Posterior cingulate gyrus (tissue), 11 donors: ENCODE measurements at places on chromosomes 7 and 10.

DNA sequence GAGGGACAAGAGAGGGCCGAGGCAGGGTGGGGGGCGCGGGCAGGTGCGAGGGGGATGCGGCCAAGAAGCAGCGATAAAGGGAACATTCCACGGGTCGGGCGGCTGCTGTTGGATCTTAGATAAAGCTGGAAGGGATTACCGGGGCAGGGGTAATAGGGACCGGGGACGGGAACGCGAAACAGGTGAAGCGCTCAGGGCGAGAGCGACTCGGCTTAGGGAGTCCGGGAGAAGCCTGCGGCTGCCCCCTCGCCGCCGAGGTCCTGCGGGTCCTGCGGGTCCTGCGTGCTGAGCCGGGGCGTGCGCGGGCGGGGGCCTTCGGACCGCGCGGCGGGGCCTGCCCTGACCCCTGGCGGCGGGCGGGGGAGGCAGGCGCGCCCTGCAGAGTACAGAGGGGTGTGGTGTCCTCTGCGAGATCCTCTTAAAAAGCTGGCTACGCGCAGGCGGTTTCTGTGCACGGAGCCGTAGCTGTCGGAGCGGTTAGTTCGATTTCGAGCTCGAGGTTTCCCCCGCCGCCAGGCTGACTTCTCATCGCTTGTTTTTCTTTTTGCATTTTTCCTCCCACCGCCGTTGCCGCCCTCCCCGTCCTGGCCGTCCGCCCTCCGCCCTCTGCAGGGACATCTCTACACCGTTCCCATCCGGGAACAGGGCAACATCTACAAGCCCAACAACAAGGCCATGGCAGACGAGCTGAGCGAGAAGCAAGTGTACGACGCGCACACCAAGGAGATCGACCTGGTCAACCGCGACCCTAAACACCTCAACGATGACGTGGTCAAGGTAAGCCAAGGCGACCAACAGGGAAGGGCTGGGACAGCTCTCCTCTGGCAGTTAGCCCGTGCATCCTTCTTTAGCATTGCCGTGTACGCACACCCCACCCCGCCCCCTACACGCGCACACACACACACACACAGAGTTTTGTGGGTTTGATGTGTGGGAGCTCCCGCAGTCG lies 1.4 kb downstream of the CAV1 start:
- no peak for DNase-seq

- no peak for DNase-seq
Measured at GRCh38 chr7:151700586-151701165, 176.2 kb downstream of the PRKAG2 start.

DNA sequence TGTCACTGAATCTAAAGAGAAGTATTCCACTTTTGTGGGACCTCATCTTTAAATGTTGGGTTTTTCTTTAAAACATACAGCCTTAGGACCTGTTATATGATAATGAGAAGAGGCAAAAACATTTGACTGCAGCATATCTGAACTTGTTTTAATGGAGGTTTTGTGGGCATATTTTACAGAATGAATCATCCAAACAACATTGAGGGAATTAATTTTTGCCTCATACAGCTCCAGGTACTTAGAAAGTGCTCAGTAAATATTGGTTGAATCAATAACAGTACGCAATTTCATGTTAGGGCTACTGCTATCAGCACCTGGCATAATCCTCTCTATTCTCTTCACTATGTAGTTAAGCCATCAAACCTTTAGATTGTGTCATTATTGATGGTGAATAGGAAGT lies 115.9 kb downstream of the MALRD1 start:
- DNase-seq: no peak

- DNase-seq: no peak
Measured at GRCh38 chr10:31153161-31153560, 121.5 kb upstream of the ZNF438 start.

GRCh38 chr7:63040966-63041610 lies 957.6 kb upstream of the ZNF722 start:
- DNase-seq: peak; percentile 51

GRCh38 chr7:117937753-117938483 lies 64.7 kb upstream of the CTTNBP2 start:
- no peak for DNase-seq

GRCh38 chr10:62048470-62048869 lies 147.0 kb downstream of the ARID5B start:
- no peak for DNase-seq

DNA sequence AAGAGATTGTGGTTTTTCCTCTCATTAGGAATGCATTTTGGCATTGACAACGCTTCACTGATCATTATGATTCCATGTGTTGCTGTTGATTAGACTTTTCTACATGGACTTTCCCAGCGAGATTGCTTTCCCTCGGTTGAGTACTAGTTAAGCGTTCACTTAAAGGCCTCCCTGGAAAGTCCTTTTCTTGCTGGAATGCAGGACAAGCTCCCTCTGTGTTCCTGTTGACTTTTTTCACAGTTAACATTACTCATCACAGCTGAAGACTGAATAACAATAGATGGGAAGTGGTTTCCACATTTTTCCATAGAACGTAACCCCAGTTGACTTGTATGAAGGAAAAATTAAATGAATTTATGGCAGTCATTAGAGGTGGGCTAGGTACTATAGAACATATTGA lies 2.6 kb upstream of the CAV1 start:
- DNase-seq: no peak

DNA sequence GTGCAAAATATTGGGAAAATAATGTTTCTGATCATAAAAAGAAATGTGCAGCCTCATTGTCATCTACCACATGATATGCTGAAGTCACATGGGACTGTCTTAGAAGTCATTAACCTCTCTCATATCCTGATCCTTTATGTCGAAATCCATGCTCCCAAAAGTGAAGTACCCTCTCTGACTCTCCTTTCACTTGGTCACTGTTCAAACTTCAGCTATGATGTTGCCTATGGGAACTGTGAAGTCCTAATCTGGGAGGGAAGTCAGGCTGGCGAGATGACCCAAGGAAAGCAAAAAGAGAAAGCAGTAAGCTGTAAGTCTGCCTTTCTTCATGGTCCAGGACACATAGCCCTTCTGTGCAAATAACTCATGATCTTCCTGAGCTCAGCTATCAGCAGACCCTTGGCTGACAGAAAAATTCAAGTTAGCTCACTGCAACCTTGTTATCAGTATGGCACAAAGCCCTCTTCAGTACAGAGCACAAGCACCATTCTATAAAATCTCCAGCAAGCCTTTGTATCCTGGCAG lies 29.5 kb downstream of the WASL start:
- no peak for DNase-seq

DNA sequence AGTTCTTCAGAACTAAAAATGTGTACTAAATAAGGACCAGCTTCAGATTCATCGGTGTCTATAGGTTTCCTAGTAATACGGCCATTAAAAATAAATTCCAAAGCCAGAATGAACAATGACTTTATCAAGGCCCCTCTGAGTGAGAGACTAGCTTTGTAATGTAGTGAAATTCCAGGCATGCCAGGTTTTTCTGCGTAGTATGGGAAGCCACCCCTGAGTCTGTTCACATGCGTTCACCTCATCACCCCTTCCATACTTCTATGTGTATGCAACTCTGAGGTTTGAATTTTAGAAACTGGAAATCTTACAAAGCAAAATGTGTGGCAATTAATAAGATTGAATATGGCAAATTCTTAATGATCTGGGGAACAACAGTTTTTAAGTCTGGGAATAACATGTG lies 24.5 kb downstream of the RNF32 start:
- DNase-seq: no peak

GRCh38 chr10:28853195-28853594 lies 175.9 kb downstream of the BAMBI start:
- DNase-seq: no peak

GRCh38 chr7:39952374-39952773 lies 2.3 kb downstream of the CDK13 start:
- no peak for DNase-seq

DNA sequence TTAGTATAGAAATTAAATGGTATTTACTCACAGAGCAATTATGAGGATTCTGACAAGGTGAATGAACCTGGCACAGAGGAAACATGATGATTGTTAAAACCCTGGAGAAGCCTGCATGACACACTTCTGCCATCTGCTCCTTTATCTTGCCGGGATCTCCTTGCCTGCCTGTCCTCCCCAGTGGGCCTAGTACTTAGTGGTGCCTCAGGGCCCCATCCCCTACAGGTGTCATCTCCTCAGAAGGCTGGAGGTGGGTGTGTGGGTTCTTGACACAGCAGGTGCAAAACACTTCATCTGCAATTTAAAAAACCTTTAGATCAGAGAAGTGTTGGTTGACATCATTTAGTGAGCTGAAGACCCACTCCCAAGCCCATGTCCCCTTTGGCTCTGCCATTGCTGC lies 261.2 kb downstream of the ADRA2A start:
- DNase-seq: no peak

- no peak for DNase-seq
Measured at GRCh38 chr7:150939466-150939865, 38.7 kb downstream of the KCNH2 start.

DNA sequence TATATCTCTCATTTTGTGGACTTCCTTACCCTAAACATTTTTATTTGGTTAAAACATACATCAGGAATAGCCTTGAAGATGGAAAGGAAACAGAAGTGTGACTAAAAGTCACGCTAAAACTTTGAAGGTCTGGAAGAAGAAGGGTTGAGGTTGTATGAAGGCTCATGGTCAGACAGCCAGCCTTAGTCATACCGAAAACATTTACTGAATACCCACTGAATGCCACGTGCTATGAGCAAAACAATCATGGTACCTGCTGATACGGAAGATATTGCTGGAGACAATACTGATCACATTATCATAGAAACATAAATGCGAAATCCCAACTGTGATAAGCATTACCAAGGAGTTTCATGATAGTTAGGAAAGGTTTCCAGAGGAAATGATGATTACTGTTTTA lies 64.0 kb downstream of the PDZD8 start:
- DNase-seq: no peak

DNA sequence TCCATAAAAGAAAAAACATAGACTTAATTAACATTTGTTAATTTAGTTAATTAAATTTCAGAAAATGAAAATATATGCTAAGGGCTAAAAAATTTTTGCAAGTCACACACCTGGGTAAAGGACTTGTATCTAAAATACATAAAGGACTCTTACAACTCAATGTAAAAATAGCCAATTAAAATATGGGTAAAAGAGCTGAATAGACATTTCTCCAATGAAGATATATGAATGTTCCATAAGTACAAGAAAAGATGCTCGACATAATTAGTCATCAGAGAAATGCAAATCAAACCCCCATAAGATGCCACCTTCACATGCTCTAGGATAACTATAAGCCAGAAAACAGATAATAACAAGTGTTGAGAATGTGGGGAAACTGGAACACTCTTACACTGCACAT lies 144.4 kb upstream of the NOBOX start:
- DNase-seq: no peak

- DNase-seq: no peak
Measured at GRCh38 chr7:14104861-14105260, 115.4 kb upstream of the ETV1 start.

- DNase-seq: no peak
Measured at GRCh38 chr7:110170841-110171240, 920.1 kb upstream of the LRRN3 start.

DNA sequence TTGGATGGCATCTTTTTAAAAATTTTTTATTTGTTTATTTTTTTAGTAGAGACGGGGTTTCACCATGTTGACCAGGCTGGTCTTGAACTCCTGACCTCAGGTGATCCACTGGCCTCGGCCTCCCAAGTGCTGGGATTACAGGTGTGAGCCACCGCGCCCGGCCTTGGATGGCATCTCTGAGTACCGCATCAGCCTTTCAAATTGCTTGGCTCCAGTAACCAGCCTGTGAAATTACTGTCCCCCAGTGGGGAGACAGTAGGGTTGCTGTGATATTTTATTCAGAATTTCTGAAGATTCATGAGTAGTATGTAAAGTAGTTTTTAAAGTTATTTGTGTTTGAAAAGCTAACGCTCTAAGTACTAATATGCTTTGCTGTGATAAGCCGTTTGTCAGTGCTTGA lies 1.2 kb downstream of the NUB1 start:
- no peak for DNase-seq

DNA sequence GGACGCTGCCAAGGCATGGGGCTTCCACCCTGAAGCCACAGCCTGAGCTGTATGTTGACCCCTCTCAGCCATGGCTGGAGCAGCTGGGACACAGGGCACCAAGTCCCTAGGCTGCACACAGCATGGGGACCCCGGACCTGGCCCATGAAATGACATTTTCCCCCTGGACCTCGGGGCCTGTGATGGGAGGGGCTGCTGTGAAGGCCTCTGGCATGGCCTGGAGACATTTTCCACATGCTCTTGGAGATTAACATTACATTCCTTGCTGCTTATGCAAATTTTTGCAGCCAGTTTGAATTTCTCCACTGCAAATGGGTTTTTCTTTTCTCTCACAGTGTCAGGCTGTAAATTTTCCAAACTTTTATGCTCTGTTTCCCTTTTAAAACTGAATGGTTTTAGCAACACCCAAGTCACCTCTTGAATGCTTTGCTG lies 463.6 kb downstream of the ZWINT start:
- no peak for DNase-seq

DNA sequence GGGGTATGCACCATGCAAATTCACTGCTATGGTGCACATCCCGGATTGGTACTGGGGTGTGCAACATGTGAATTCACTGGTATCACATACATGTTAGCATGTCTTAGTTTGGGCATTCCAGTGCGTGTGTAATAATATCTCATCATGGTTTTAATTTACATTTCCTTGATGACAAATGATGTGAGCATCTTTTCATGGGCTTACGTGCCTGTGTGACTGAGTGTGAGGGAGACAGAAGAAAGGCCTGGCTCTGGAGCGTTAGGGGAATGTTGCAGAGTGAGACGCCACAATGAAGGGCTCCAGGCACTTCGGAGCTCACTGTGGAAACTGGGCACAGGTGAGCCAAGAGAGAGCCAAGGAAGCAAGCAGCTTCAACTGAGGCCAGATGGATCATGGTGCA lies 162.6 kb downstream of the UBE2H start:
- no peak for DNase-seq

DNA sequence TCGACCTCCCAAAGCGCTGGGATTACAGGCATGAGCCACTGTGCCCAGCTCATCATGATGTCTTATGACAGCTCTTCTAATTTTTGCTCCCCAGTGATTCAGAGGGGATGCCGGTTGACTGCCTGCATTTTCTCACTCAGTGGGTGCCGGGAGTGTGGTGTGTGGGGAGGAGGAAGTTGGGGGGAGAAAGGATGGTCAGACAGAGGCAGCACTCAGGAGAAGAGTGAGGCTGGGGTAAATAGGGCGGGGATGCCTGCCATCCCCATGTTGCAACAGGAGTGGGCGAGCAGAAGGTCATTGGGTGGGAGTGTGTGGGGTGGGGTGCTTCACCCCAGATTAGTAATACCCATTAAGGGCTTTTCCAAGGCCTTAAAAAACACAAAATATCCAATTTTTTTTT lies 3.5 kb upstream of the CCL24 start:
- no peak for DNase-seq
